Activated naive CD8-positive, alpha-beta T cell treated with anti-CD3 and anti-CD28 coated beads, Interleukin-2, amount 10 ng/mL, durations not matched to agents 7 days and 5 days (primary cell): ENCODE measurements at places on chromosomes 3 and 15. TPM values are rescaled to one million over a fixed set of nuclear protein-coding genes. Genes with fewer than 3 reads are reported as not detected.

The SPG11 gene
- total RNA-seq, result 110 TPM

The KCNMB3 gene
- 2.2 TPM for total RNA-seq

- no peak overlapping the region for H3K27ac ChIP-seq
- no peaks in the 10 kb centered on the region for H3K36me3 ChIP-seq
- DNase-seq, result no peak
- no peak overlapping the region for H3K4me3 ChIP-seq
- peaks cover 1% of the 10 kb centered on the region for H3K4me1 ChIP-seq
These were observed 43.9 kb downstream of the SRGAP3 start for GRCh38 chr3:9205345-9206143.

- no peak for DNase-seq
- no peak overlapping the region for H3K4me3 ChIP-seq
- H3K36me3 ChIP-seq, result no peaks in the 10 kb centered on the region
- H3K4me1 ChIP-seq, result no peaks in the 10 kb centered on the region
These were observed 469.7 kb downstream of the PDCD6IP start for GRCh38 chr3:34268032-34268709.

GRCh38 chr3:30625541-30626438 is 19.4 kb downstream of the TGFBR2 start:
- H3K4me3 ChIP-seq, result peak overlapping the region; percentile 54
- H3K27ac ChIP-seq, result peak overlapping the region; percentile 70
- DNase-seq, result no peak
- H3K36me3 ChIP-seq, result peaks cover 37% of the 10 kb centered on the region

DNA sequence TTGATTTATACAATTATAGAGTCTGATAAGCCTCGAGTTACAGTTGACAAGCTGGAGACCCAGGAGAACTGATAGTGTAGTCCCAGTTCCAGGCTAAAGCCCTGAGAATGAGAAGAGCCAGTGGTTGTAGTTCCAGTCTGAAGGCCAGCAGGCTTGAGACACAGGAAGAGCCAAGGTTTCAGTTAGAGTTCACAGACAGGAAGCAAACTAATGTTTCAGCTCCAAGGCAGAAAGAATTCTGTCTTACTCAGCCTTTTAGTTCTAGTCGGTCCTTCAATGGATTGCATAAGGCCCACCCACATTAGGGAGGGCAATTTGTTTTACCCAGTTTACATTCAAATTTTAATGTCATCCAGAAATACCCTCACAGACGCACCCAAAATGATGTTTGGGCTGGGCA is 102.7 kb downstream of the CDIN1 start:
- H3K27ac ChIP-seq, result no peak overlapping the region
- no peak overlapping the region for H3K4me3 ChIP-seq
- no peak for DNase-seq
- H3K36me3 ChIP-seq, result peaks cover 3% of the 10 kb centered on the region

DNA sequence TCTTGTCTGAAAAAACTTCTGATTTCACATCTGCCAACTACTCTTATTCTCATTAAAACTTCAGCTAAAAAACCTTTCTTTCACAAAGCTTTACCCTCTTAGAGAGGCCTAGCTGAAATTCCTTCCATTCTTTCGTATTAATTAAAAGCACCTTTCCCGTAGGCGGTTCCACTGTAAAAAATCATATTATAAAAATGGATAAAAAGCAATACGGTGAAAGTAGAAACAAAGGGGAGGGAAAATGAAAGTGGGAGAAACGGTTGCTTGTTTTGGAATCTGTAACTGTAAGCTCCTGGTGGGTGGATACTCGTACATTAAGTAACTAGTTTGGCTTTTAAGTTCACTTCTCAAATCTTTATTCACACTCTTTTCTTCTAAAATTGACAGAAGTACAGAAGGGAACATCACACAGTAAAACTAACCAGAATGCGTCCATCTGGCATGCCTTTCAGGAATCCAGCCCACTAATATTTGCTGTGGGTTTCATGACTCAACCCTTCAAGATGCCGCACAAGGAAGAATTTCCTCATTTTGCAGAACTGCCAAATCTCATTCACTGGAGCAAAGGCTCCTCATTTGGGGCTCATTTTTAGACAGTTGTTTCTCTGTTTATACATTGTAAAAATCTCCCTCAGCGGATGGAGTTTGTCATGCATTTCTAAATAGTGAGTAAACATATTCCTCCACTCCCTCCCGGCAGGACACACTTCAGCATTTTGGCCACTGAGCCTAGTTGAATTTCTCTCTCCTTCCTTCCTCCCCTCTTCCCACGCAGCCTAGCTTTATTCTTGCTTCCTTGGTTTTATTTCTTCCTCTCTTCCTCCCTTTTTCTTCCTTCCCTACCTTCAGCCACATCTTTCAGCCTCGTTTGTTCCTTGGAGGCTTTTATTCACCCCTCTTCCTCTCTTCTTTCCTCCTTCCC is 419.5 kb upstream of the NAALADL2 start:
- no peaks in the 10 kb centered on the region for H3K36me3 ChIP-seq
- H3K4me1 ChIP-seq, result peaks cover 13% of the 10 kb centered on the region
- no peak overlapping the region for H3K27ac ChIP-seq
- peak overlapping the region; percentile 31 for H3K4me3 ChIP-seq
- H3K27me3 ChIP-seq, result peaks cover 16% of the 10 kb centered on the region
- DNase-seq, result no peak

DNA sequence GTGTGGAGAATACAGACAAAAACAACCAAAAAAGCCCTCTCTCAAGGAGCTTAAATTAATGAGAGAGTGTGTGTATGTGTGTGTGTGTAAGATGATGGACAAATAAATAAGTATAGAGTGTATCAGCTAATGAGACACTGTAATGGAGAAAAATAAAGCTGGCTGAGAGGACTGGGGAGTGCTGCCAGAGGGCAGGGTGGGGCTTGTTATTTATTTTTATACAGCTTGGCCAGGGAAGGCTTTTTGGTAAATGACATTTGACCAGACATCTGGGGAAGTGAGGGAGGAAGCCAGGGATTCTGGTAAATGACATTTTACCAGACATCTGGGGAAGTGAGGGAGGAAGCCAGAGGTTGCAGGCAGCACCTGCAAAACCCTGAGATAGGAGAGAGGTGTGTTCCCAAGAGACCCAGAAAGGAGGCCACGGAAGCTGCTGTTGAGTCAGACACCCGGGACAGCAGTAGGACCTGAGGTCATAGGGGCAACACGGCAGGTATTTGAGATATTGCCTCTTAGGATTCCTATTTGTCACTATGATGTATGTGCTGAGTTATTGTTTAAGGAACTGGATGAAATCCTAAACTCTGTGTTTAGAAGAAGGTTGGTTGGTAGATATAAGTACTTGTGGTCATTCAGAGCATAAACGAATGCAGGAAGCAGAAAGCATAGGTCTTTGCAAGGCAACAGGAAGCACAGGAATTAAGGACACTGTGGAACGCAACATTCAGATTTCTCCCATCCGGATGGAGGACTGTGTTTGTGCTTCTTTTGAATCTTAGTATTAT is 2.7 kb downstream of the SV2B start:
- DNase-seq, result no peak
- peaks cover 74% of the 10 kb centered on the region for H3K27me3 ChIP-seq
- no peaks in the 10 kb centered on the region for H3K36me3 ChIP-seq
- H3K4me3 ChIP-seq, result no peak overlapping the region
